ENCODE measurements at places on chromosomes 3 and 15. TPM values are rescaled to one million over a fixed set of nuclear protein-coding genes. Genes with fewer than 3 reads are reported as not detected.
A peak's percentile ranks its signal among the peaks of the same experiment; 100 is the strongest.

DNA sequence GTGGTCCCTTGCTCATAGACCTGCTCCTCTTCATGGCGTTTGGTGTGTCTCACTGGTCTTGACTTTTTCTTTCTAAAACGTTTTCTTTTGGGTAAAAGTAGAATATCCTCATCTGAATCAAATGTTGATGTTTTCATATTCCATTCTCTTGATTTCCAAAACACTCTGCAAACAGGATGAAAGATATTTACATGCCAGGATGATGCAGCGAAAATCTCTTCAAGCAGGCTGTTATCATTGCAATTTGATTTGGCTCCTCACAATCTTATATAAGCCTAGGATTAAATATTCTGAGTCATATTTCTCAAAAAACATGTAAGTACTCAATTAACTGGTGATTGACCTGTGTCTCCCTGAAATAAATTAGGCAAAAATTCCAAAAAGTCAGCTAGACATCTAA lies 10.1 kb downstream of the PP2D1 start:
- no peak overlapping the region for H3K4me3 ChIP-seq
- DNase-seq = no peak
- H3K36me3 ChIP-seq = no peaks in the 10 kb centered on the region
- no peak overlapping the region for H3K27ac ChIP-seq
- H3K27me3 ChIP-seq = no peaks in the 10 kb centered on the region
- H3K4me1 ChIP-seq = no peaks in the 10 kb centered on the region

DNA sequence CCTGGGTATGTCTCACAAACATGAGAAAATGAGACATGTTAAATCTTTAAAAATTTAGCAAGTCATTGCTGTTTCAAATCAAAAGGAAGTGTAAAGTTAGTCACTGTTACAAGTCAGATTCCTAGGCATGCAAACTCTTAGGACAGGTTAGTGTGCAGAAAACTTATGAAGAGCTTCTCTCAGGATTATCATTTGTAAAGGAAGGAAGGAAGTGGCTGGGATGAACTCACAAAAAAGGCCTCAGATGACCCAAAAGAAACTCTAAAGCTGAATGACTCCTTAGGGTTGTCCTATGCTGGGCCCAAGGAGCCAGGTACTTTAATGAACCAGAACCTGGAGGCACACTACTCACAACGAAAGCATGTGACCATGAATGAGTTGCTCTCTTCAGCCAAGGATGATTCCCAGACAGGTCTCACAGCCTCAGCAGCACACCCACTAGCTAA lies 25.0 kb downstream of the MSL2 start:
- H3K4me3 ChIP-seq = no peak overlapping the region
- no peaks in the 10 kb centered on the region for H3K36me3 ChIP-seq
- H3K4me1 ChIP-seq = peaks cover 37% of the 10 kb centered on the region
- peak overlapping the region; percentile 59 for H3K27ac ChIP-seq

- H3K36me3 ChIP-seq = no peaks in the 10 kb centered on the region
- H3K4me1 ChIP-seq = 0 out of 2 replicates have a peak, but pooled peaks cover 3% of the 10 kb centered on the region
- DNase-seq = no peak
- H3K27ac ChIP-seq = no peak overlapping the region
- H3K27me3 ChIP-seq = no peaks in the 10 kb centered on the region
Observed at GRCh38 chr3:142962520-142963233, 797 bp downstream of the PAQR9 start.

DNA sequence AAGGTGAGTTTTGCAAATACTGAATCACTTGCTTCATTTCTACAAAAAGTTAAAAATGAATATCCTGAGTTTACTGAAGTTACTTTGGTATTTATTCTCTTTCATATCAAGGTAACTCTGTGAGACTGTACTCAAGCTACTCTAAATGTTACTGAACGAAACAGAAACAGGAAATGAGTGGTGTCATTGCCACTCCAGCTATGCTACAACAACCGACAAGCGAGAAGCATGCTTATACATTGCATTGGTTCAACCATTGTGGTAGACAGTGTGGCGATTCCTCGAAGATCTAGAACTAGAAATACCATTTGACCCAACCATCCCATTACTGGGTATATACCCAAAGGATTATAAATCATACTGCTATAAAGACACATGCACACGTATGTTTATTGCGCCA lies 313.2 kb upstream of the THBS1 start:
- peaks cover 11% of the 10 kb centered on the region for H3K4me1 ChIP-seq
- DNase-seq = no peak
- H3K36me3 ChIP-seq = no peaks in the 10 kb centered on the region
- H3K27ac ChIP-seq = peak overlapping the region; percentile 61
- H3K27me3 ChIP-seq = no peaks in the 10 kb centered on the region
- no peak overlapping the region for H3K4me3 ChIP-seq

CNTN4 gene
- 0.12 TPM for polyA plus RNA-seq
